ENCODE measurements at places on chromosomes 16 and 17.

- peak; percentile 46 for DNase-seq
Measured at GRCh38 chr17:31068291-31068690, 26.5 kb upstream of the NF1 start.

DNA sequence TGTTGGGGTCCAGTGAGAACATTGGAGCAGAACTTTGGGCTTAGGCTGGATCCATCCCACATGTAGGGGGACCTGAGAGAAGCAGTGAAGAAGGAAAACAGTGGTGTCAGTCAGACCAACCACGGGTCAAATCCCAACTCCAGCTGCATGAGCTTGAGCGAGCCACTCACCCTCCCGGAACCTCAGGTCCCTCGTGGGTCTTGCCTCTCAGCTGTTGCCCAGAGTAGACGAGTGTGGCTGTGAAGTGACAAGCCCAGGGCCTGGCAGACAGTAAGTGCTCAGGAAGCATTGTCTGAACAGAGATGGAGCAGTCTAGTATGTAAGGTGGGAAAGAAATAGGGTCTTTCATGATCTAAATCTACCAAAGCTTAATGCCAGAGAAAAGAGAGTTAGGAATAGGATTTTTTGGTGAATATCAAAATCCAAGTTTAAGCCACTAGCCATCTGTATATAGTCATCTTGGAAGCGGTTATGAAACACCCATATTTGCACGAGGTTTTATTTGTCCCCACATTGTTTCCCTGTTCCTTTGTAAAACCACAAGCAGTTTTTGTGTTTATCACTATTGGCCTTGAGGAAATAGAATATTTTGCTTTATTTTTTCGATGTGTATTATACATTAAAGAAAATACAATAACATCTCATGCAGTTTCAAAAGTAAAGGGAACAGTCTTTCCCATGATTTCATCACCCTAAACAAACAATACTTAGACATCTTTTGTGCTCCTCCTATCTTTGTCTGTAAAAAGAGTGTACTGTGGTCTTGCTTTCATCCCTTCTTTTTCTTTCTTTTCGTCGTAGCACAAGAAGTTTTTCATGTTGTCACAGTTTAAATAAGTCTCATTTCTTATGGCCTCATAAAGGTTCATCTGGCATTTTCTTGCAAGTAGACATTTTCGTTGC is 112.0 kb downstream of the CLEC16A start:
- DNase-seq: no peak

DNA sequence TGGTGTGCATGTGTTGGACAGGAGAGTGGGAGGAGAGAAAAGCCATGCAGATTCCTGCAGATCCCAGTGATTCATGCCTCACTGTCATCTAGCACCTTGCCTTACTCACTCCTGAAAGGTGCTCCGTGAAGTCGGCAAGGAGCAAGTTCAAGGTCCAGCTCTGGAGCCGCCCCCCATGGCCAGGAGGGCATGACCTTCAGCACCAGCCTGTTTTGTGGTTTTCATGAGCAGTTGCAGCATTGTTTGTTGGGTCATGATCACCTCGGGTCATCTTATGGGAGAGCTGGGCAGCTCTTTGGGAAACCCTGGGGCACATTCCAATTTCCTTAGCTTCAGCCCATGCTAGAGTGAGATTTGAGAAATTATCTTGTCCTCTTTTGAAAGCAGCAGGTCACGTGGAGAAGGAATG is 137.5 kb upstream of the IRX3 start:
- no peak for DNase-seq

DNA sequence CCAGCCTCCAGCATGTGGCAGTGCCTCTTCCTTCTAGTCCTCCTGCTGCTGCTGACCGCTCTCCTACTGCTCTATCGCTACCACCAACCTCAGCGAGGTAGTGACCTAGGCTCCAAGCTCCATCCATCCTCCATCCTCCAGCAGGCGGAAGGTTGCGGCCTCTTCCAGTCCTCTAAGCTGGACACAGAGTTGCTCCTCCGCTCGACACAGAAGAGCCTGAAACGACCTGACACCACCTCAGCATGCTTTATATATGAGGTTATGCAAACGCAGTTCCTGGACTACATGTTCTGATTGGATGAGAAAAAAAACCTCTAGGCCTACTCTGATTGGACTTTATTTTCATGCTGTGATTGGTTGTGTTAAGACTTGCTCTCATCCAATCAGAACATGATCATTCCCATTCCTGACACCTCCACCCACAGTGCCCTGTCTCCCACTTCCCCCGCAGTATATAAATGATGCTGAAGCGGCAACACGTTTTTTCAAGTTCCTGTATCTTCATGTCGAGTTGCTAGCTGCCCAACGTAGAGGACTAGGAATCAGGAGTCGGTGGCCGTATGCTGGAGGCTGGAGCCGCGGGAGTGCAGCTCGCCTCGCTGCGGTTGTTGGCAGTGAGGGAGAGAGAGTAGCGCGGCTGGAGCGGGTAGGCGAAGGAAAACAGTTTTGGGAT is 398.1 kb downstream of the KCNJ18 start:
- no peak for DNase-seq

GRCh38 chr16:70703835-70704381 is 18.1 kb upstream of the MTSS2 start:
- DNase-seq: no peak

DNA sequence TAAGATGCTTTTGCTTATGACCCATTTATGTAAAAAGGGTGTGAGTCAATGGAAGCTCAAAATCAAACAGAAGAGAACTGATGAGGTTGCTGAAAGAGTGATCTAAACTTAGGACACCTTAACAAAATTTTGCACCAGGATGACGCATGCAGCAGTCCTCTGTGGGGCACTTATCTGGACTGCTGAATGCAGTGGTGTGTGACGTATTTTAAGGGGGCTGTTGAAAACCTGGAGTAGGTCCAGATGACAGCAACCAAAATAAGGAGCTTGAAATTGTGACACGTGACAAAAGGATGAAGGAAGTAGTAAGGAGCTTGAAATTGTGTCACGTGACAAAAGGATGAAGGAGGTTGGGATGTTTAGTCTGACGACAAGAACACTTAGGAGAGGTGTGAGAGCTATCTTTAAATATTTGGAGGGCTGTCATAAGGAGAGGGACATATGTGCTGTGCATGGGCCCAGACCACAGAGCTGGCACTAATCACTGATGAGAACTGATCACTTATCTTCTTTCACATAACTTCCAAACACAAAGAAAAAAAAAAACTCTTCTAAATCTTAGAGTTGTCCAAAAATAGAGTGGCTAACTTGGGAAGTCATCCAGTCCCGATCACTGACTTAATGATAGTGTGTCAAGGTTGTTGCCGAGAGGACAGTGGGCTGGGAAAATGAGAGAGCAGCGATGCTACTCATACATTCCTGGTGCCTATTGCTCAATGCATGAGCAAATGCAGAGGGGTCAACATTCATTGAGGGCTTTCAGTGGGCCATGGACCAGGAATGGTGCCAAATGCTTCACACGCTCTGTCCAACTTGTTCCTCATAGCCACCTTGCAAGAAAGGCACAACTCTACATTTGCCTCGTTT is 264.2 kb upstream of the ZFHX3 start:
- DNase-seq: no peak

Data from tibial nerve (tissue), 4 donors.